ENCODE measurements at places on chromosomes 4 and X. TPM values are rescaled to one million over a fixed set of nuclear protein-coding genes. Genes with fewer than 3 reads are reported as not detected.

CLTRN gene
- total RNA-seq, result not detected

AMTN gene
- 0.79 TPM for total RNA-seq

P2RY8 gene
- not detected for total RNA-seq

CORIN gene
- 1.2 TPM for total RNA-seq

TMEM31 gene
- not detected for total RNA-seq

CTAG2 gene
- not detected for total RNA-seq

F9 gene
- total RNA-seq, result not detected

HHIP gene
- 0.34 TPM for total RNA-seq

WAS gene
- 0.68 TPM for total RNA-seq

PABPC5 gene
- 0.18 TPM for total RNA-seq

TMEM271 gene
- total RNA-seq, result 8.7 TPM

CXCL8 gene
- total RNA-seq, result not detected

TREX2 gene
- 62.6 TPM for total RNA-seq

IL1RAPL1 gene
- not detected for total RNA-seq

FRAS1 gene
- total RNA-seq, result 24.9 TPM

FGG gene
- not detected for total RNA-seq

ADH4 gene
- total RNA-seq, result not detected

FAM47E gene
- total RNA-seq, result 5.3 TPM

HPF1 gene
- 21.6 TPM for total RNA-seq

TCEAL6 gene
- total RNA-seq, result not detected

ERVMER34-1 gene
- total RNA-seq, result 0.76 TPM

TLR1 gene
- 6.7 TPM for total RNA-seq

TEC gene
- total RNA-seq, result 5.5 TPM

TBC1D1 gene
- 32.0 TPM for total RNA-seq

SPACA5 gene
- not detected for total RNA-seq

EFHC2 gene
- 5.1 TPM for total RNA-seq

TBC1D9 gene
- total RNA-seq, result 9.8 TPM
